Activated gamma-delta T cell treated with Interleukin-2 at 50 U/mL for 16 hours (primary cell): ENCODE measurements at places on chromosomes 4 and X.

DNA sequence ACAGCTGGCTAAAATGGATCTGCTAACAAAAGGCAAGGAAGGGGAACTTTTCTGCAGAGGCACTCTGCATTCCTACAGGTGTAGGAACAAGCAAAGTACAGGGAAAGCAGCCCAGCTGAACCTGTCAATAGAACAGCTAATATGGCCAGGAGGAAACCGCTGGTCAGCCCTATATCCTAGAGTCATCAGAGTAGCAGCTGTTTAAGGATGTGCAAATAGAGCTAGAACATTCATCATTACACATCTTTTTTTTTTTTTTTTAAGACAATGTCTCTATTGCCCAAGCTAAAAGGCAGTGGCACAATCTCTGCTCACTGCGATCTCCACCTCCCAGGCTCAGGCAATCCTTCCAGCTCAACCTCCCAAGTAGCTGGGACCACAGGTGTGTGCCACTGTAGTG is 163.0 kb downstream of the BTC start:
- no peak for DNase-seq

GRCh38 chr4:52911684-52912294 is 49.7 kb downstream of the RASL11B start:
- peak; percentile 54 for DNase-seq

- DNase-seq: no peak
These were observed 4.5 kb downstream of the C1GALT1C1 start for GRCh38 chrX:120625371-120625770.

GRCh38 chrX:72042852-72043248 is 88.9 kb downstream of the RTL5 start:
- no peak for DNase-seq

GRCh38 chr4:187209921-187210613 is 486.4 kb upstream of the FAT1 start:
- DNase-seq: no peak

GRCh38 chr4:960140-960635 is 13.2 kb downstream of the DGKQ start:
- no peak for DNase-seq

DNA sequence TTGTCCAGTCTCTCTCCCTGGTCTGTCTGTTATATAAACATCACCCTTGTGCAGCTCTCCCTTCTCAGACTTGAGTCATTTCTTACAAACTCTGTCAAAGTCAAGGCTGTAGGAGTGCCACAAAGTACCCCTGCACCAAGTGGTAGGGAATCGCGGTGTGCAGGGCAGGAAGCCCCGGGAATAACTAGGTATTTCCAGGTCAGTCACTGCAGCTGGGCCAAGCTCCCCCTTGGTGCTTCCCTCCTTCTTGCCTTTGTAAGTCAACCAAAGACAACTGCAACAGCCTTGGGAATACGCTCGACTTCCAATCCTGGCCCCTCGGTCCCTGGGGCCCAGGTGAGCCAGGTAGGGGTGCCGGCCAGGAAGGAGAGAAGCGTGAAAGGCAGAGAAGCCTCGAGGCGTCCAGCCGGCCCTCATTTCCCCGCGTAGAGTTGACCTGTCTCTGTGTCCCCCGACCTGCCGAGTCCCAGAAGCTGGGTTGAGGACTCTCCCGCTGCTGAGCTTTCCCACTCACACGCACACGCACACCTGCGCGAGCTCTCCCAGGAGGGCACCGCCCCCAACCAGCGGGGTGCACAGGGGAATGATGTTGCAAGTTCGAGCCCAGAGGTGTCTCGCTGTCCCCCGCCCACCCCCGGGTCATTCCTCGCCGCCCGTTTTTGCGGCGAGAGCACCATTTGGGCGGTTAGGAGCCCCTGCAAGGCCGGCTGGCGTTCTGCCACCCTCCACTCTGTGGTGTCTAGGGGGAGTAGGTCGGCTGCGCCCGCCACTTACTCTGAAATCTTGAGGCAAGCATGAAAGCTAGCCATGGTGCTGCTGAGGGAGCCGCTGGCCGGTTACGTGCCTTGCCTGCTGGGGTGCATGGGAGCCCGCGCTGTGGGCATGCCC is 22.8 kb upstream of the KIAA1210 start:
- no peak for DNase-seq

- DNase-seq: no peak
These were observed 39.5 kb downstream of the TMEM165 start for GRCh38 chr4:55435141-55435841.

DNA sequence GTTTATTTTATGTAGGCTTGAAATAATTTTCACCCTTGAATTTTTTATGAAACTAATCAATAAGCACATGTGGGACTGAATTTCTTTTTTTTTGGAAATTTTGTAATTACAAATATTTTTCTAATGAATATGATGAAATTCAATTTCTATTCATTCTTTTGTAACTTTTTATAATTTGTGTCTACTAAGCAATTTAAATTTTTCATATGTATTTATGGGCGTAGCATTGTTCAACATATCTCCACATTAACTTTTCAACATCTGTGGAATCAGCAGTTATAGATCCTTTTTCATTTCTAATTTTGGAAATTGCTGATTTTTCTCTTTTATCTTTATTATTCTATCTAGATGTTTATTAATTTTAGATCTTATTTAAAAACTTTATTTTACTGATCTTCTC is 1320.3 kb downstream of the C4orf33 start:
- no peak for DNase-seq

GRCh38 chr4:121072224-121073003 is at the start of gene NDNF:
NDNF (minus strand) TSS chr4:121072535; CDS start chr4:121045837, 26,698 bp downstream.
- DNase-seq: peak; percentile 29

DNA sequence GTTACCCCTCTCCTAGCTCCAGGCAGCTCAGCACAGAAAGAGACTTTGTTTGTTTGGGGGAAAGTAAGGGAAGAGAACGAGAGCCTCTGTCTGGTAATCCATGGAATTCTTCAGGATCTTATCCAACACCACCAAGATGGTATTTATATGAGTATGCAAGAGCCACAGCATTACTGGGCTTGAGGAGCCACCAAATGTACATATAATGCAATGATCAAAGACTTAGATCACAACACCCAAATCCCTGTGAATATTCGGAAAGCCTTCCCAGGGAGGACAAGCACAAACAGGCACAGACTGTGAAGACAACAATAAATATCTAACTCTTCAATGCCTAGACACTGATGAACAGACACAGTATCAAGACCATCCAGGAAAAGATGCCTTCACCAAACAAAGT is 116.6 kb downstream of the UPRT start:
- no peak for DNase-seq

DNA sequence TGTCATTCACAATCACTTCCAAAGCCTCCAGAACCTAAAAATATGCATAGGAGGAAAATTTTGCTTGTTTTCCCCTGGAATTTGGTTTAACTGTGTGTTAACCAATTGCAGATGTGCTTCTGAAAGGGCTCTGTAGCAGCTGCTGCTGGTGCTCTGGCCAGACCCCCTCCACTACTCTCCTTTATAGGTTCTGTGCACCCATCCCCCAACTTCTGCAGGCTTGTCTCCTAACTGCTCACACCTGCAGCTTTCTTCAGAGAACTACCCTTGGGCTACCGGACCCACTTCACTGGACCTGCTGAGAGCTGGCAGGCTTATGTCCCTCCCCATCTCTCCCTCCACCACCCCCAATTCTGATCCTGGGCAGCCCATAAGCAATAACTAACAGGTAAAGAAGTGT is 662.1 kb upstream of the DIPK2B start:
- no peak for DNase-seq

DNA sequence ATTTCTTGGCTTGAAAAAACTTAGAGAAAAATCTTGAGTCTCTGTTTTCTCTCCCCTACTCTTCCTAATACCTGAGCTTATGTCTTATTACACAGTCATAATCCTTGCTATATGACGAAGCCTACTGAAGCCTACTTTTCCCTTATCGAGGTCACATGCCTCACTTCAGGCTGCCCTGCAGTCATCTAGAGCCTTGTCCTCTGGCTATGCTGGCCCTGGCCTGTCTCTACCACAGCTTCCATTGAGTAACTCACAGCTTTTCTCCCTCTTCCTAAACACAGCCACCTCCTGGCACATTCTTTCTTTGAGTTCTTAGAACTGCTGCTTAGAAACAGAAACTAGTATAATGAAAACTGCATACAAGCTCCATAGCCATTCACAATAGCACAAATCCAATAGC is 1698.3 kb downstream of the STIM2 start:
- no peak for DNase-seq

DNA sequence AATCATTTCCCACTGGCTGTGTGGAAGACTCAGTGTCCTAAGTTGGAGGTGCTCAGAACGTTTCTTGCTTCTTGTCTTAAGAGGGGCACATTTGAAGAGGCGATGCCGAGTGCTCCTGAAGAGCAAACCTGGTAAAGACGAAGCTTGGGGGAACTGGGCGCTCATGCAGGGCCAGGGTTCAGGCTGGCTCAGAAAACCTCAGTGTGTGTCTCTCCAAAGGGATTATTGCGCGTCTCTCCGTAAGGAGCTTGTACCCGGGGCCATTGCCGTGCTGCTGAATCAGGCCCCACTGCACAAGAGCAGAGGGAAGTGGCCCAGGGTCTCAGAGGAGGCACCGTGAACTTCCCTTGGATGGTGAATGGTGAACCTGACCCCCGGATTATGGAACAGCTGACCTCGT is 44.4 kb downstream of the PSAPL1 start:
- no peak for DNase-seq

DNA sequence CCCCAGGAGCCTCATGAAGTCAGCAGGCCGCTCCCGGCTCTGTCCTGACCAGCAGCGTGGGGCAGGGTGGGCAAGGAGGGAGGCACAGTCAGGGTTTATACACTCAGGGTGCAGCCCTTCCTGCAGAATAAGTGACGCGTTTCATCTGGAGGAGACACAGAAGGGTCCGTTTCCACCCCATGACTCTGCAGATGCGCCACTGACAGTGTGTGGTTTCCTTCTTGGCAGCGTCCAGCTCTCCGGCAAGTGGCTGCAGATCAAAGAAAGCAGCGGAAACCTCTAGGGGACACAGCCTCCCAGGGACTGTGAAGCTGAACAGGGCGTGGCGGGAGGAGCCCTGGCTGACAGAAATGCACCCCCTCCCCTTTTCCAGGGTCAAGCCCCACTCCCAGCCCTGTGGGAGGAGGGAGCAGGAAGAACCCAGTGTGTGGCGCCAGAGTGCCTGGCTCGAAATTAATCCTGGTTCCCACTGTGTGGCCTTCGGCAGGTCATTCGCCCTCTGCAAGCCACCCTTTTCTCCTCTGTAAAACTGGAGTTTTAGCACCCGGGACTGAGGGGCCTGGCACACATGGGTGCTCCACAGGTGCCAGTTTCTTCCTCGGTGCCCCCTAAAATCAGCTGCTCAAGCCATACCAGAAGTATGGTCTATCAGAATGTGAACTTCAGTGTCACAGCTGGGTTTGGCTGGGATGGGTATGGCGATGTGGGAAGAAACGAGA is 17.3 kb upstream of the TBC1D14 start:
- DNase-seq: peak; percentile 40

DNA sequence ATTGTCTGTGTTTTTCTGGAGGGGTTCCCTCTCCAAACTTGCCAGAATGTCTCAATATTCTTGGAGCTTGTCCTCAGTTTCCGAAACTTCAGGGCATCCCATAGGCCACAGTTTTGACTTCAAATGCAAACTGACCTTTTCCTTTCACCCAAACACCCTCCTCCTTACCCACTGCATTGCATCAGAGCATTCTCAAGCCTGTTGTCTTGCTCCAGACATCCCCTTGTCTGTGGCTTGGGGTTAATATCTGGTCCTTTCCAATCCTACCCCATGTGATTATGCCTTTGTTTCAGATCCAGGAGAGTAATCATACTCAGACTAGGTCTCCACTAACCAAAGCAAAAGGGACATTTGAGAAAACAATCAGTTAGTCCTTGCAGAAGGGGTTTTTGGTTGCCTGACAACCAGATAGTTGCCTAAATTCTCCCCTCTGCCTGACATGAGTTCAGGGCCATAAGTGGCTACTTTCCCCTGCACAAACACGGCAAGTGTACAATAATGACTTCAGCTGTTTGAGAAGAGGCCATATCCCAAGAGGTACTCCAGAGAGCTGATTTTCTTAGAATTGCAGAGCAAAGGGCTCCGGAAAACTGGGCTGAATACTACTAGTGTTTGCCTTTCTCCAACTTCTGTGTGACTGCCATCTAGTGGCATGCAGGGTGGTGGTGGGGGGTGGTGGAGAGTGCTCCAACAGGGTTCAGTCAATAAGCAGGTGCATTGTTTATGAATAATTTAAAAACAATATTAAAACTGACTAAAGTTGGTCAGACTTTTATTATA is 130.2 kb downstream of the CHRDL1 start:
- DNase-seq: no peak

DNA sequence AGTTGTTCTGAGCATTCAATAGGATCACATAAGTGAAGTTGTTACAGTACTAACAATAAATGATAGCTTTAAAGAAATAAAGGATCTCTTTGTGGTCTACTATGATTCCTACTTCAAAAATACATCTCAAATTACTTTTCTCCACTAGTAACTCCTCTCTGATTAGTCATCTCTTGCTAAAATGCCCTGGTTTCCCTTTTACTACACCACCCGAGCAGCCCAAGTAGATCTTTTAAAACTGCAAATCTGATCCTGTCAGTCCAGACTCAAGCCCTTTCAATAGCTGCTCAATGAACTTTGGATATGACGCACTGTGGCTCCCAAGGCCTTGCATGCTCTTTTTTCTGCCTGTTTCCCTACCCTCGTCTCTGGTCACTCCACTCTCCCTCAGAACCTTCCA is 97.5 kb downstream of the MAOA start:
- no peak for DNase-seq

- DNase-seq: no peak
These were observed 63.2 kb upstream of the FBXW7 start for GRCh38 chr4:152599095-152599494.

- DNase-seq: no peak
These were observed 395.9 kb upstream of the INTU start for GRCh38 chr4:127236889-127237288.

- no peak for DNase-seq
These were observed 75.5 kb downstream of the TBC1D9 start for GRCh38 chr4:140680686-140681085.

GRCh38 chr4:33924811-33925210 is 2319.5 kb downstream of the ARAP2 start:
- no peak for DNase-seq

DNA sequence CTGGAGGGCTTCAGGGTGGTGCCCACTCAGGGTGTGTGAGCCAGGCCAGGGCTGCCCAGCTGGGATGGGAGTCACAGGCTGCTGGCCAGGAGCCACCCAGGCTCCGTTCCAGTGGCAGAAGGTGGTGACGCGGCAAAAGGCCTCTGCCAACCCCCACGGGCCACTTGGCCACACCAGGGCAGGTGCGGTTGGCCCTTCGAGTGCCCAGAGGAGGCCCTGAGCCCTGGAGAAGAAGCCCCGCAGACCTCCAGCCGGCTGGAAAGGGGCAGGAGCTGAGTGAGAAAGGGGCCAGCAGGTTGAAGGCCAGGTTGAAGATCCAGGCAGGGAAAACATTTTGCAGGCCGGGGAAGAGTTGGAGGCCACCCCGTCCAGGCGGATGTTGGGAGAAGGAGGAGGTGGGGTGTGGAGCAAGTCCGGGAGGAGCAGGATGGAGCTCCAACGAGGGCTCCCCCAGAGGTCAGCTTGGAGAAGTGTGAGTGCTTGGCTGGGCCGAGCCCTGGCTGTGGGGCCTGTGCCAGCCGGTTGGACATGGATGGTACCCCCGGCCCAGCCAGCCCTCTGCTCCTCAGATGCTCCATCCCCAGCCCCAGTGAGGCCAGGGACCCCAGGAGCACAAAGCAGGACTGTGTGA is 2.8 kb upstream of the CPLX1 start:
- DNase-seq: no peak
